Lung microvascular endothelial cell (primary cell): ENCODE measurements at places on chromosomes 7 and 10. TPM values are rescaled to one million over a fixed set of nuclear protein-coding genes. Genes with fewer than 3 reads are reported as not detected.

The STOX1 gene
- total RNA-seq: 0.20 and 0.22 TPM in 2 replicates

DNA sequence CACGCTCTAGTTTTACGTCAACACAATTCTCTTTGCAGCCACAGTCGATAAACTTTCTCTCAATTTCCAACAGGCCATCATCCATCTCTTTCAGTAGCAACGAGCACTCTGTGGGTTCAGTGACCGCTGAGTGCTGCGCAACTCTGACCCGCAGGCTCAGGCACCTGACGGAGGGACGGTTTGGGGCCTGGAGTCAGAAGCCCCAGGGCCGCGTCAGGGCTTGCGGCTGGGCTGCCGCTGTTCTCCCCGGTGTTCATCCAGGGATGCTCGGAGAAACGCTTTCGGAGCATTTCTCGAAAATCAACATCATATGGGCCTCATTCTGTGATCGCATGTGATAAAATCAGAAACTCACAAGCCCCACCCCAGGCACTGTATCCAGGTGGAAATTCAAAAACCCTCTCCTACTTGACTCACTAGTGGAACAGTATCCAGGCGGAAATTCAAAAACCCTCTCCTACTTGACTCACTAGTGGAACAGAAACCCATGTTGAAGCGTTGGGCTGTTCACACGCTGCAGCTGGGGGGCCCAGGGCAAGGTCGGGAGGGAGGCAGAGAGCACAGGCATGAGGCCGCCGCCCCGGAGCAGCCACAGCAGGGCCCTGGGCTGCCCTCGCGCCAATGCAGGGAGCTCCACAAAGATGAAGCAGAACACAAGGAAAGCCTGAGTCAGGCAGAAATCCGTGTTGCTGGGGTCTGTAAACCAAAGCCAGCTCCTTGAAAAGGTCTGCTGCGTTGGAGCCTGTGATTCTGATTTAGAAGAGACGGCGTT lies 73.3 kb upstream of the NKX6-2 start:
- DNase-seq: no peak

The MKI67 gene
- total RNA-seq: 2.4 and 8.5 TPM in 2 replicates

The FAM221A gene
- 4.1 and 8.1 TPM in 2 replicates for total RNA-seq

GRCh38 chr7:44759246-44759645 lies 10.6 kb downstream of the ZMIZ2 start:
- no peak for DNase-seq

DNA sequence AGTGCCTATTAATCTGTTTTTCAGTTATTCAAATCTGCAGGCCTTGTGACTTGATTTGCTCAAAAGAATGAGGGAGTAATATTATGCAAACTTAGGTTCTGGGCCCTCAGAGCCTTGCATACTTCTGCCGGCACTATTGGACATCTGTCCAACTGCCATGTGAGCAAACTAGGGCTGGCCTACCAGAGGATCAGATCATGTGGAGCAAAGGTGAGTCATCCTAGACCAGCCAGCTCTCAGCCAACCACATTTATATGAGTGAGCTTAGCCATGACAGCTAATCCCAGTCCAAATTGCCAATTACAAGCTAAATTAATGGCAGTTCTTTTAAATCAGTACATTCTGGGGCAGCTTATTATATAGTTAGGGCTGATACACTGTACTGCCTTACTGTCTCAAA lies 69.6 kb downstream of the SDHAF3 start:
- DNase-seq: no peak
